Cardiac muscle cell (in vitro differentiated cells and primary cell): ENCODE measurements at places on chromosomes 5 and 9. TPM values are rescaled to one million over a fixed set of nuclear protein-coding genes. Genes with fewer than 3 reads are reported as not detected.

GRCh38 chr9:123608104-123608503 is 252.1 kb downstream of the CRB2 start:
- H3K4me1 ChIP-seq: peaks cover 8% of the 10 kb centered on the region
- DNase-seq: no peak

The AQP7 gene
- 4.2 and 4.5 TPM in 2 replicates for polyA plus RNA-seq

The AMBP gene
- polyA plus RNA-seq: 0.64 TPM in 1 of 2 replicates, not detected in the other

DNA sequence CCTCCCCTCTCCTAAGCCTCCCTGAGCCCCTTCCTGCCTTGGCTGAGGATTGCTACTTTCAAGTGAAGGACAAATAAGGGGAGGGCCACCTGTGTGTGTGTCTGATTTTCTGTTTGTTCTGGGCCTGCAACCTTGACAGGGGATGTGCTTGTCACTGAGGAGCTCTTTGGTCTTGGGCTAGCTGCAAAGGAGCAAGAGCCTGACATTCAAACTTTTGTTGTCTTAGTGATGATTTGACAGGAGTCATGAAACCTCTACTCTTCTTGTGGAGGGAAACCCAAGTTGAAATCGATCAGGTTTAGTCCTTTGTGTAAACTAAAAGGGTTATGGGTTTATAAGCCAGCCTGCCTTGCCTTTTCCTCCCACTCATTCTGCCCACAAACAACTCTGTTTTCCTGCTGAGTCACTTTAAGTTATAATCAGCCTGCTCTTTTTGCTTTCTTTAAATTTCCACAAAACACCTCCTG is 16.9 kb downstream of the CLTA start:
- H3K4me3 ChIP-seq: no peak overlapping the region
- peak; percentile 53 for DNase-seq
- no peaks in the 10 kb centered on the region for H3K27me3 ChIP-seq
- peaks cover 5% of the 10 kb centered on the region for H3K4me1 ChIP-seq
- peaks cover 52% of the 10 kb centered on the region for H3K36me3 ChIP-seq
- peak overlapping the region; percentile 24 for H3K27ac ChIP-seq

The SPATA31D4 gene
- polyA plus RNA-seq: not detected in 2 replicates

GRCh38 chr5:123208668-123209501 is 119.8 kb downstream of the PRDM6 start:
- DNase-seq: no peak
- H3K4me1 ChIP-seq: peaks cover 30% of the 10 kb centered on the region
- H3K36me3 ChIP-seq: no peaks in the 10 kb centered on the region
- H3K27ac ChIP-seq: peak overlapping the region; percentile 40
- no peaks in the 10 kb centered on the region for H3K27me3 ChIP-seq

DNA sequence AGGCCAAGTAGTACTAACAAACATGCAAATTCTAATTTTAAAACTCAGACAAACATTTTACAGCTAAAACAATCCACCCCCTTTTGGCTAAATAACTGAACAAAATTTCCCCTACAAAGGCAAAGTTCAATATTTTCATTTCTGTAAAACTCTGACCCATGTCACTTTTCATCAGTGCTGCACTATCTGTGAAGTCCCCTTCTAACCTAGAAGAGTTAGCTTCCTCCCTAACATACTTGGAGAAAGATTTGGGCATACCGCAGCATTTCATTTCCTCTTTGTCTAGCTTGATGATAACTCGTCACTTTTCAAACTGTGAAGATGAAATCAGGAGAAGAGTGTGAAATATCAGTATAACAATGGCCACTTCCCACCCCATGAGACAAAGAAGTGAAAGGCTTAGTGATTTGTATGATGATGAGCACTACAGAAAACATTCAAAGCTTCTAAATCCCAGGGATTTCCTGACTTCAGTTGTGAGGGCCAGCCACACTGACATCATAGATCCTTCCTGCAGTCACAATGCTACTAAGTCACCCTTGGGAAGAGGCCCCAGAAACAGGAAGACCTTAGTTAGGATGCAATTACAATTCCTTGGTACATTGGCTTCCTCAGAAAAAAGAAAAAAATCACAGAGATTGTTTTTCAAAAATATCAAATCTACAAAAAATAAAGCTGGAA is at the start of gene FAM81B:
Gene FAM81B, plus strand, starts transcription at position 555 of the 681 bp plus-strand sequence. Its CDS starts 24 bp downstream, at position 579.
- H3K4me3 ChIP-seq: no peak within 1 kb of the TSS
- no peaks in the 10 kb centered on the region for H3K36me3 ChIP-seq
- H3K4me1 ChIP-seq: no peaks in the 10 kb centered on the region
- no peak for DNase-seq
- H3K27ac ChIP-seq: no peak within 1 kb of the TSS

The ARID3C gene
- polyA plus RNA-seq: 1.4 TPM in 1 of 2 replicates, not detected in the other
